Activated CD4-positive, alpha-beta memory T cell treated with anti-CD3 and anti-CD28 coated beads, Interleukin-2, amount 10 ng/mL, durations not matched to agents 7 days and 5 days (primary cell): ENCODE measurements at places on chromosomes 7 and 10. TPM values are rescaled to one million over a fixed set of nuclear protein-coding genes. Genes with fewer than 3 reads are reported as not detected.

The UPK3B gene
- total RNA-seq, result 0.83 TPM

The MYOZ1 gene
- not detected for total RNA-seq

DNA sequence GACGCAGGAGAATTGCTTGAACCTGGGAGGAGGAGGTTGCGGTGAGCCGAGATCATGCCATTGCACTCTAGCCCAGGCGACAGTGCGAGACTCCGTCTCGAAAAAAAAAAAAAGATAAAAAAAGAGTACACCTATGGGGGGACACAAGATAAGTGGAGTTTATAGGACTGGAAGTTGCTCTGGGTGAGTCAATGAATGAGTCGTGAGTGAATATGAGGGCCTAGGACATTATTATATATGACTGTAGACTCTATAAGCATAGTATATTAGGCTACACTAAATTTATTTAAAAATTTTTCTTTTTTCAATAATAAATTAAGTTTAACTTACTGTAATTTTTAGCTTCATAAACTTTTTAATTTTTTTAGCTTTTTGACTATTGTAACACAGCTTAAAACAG, 19.4 kb upstream of the SGCE start:
- peaks cover 7% of the 10 kb centered on the region for H3K27me3 ChIP-seq
- no peak overlapping the region for H3K27ac ChIP-seq
- H3K36me3 ChIP-seq, result no peaks in the 10 kb centered on the region
- H3K4me1 ChIP-seq, result no peaks in the 10 kb centered on the region
- H3K4me3 ChIP-seq, result no peak overlapping the region
- DNase-seq, result no peak

The SPDYE8 gene
- not detected for total RNA-seq

- DNase-seq, result no peak
- H3K4me1 ChIP-seq, result peaks cover 8% of the 10 kb centered on the region
- H3K36me3 ChIP-seq, result no peaks in the 10 kb centered on the region
- no peak overlapping the region for H3K4me3 ChIP-seq
- peaks cover 27% of the 10 kb centered on the region for H3K27me3 ChIP-seq
Observed at GRCh38 chr10:103818765-103819374, 36.5 kb downstream of the SH3PXD2A start.
